ENCODE measurements at places on chromosomes 16 and 17.

- no peak for DNase-seq
These were observed 220.7 kb downstream of the ENGASE start for GRCh38 chr17:79295307-79295706.

GRCh38 chr17:53659181-53659580, 163.5 kb upstream of the KIF2B start:
- DNase-seq = no peak

- DNase-seq = no peak
These were observed 38.3 kb upstream of the HAPSTR1 start for GRCh38 chr16:9053006-9053601.

DNA sequence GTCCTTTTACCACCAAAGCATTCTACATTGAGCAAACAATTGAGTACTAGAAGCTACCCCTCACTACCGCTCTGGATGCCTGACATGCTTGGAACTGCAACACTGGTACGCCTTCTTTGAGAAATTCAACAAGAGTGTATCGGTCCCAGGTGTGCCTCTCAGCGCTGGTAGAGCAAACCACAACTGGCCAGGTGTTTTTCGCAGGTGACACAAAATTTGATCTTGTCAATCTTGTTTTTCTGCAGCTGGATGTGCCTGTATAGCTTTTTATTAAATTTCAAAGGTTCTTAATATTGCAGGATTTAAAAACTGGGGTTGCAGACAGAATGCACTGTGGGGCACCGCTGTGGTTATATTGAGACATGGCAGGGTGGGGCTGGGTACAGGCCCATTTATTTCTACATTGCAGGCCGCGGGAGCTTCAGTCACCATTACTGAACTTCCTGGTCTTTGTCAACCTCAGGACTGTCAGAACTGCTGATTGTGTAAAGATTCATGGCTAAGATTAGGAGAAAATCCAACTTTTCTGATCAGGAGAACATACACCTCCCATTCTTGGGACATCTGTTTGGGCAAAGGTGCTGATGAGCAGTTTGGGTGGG, 4.5 kb upstream of the SNX20 start:
- no peak for DNase-seq
